ENCODE measurements at places on chromosomes 1 and 21. TPM values are rescaled to one million over a fixed set of nuclear protein-coding genes. Genes with fewer than 3 reads are reported as not detected.

The C1orf185 gene
- not detected for polyA plus RNA-seq

The GUCA2A gene
- not detected for polyA plus RNA-seq

The SAMSN1 gene
- 20.9 TPM for polyA plus RNA-seq

DNA sequence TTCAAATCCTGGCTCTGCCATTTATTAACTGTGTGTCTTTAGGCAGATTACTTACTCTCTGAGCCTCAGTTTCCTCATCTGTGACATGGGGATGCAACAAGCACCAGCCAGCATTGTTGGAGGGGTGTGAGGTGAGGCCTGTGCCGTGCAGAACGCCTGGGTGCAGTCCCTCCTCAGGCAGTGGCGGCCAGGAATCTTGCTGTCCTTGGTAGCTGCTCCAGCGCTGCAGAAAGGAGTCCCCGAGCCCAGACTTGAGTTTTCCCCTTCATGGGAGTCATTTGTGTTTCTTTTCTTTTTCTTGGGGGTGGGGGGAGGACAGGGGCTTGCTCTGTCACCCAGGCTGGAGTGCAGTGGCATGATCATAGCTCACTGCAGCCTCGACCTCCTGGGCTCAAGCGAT, 46.6 kb downstream of the DISP3 start:
- H3K27me3 ChIP-seq = no peaks in the 10 kb centered on the region
- no peak for DNase-seq
- no peak overlapping the region for H3K27ac ChIP-seq
- H3K36me3 ChIP-seq = no peaks in the 10 kb centered on the region

DNA sequence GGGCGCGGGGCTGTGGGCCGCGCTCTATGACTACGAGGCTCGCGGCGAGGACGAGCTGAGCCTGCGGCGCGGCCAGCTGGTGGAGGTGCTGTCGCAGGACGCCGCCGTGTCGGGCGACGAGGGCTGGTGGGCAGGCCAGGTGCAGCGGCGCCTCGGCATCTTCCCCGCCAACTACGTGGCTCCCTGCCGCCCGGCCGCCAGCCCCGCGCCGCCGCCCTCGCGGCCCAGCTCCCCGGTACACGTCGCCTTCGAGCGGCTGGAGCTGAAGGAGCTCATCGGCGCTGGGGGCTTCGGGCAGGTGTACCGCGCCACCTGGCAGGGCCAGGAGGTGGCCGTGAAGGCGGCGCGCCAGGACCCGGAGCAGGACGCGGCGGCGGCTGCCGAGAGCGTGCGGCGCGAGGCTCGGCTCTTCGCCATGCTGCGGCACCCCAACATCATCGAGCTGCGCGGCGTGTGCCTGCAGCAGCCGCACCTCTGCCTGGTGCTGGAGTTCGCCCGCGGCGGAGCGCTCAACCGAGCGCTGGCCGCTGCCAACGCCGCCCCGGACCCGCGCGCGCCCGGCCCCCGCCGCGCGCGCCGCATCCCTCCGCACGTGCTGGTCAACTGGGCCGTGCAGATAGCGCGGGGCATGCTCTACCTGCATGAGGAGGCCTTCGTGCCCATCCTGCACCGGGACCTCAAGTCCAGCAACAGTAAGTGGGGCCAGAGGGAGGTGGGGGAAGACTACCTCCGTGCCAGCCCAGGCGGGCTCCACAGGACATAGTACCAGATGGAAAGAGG, 808 bp downstream of the MAP3K21 start:
- no peak for DNase-seq
- no peak overlapping the region for H3K27ac ChIP-seq
- H3K27me3 ChIP-seq = peaks cover 16% of the 10 kb centered on the region
- no peaks in the 10 kb centered on the region for H3K36me3 ChIP-seq

- H3K27ac ChIP-seq = no peak overlapping the region
- H3K4me1 ChIP-seq = no peaks in the 10 kb centered on the region
- H3K27me3 ChIP-seq = no peaks in the 10 kb centered on the region
- DNase-seq = no peak
- H3K4me3 ChIP-seq = no peak overlapping the region
Observed at GRCh38 chr21:26098772-26099397, 71.7 kb downstream of the APP start.

DNA sequence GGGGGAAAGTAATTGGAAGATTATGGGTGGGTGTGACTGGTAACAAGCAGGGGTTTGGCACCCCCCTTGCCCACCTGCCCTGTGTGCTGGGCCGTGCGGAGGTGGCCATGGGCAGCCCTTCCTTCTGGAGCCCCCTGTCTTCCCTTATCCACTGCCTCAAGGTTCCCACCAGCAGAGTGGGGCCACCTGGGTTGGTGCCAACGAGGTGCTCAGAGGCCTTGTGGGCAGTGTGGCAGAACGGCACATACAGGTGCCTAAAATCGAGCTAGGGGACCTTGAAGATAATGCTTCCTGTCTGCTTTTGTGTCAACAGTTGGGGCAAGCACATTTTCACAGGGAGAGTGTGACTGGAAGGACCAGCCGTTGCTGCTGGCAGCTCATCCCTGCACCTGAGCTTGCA, 161.8 kb downstream of the PCBP3 start:
- H3K27ac ChIP-seq = no peak overlapping the region
- no peaks in the 10 kb centered on the region for H3K27me3 ChIP-seq
- H3K4me1 ChIP-seq = no peaks in the 10 kb centered on the region
- DNase-seq = no peak
- no peaks in the 10 kb centered on the region for H3K36me3 ChIP-seq

DNA sequence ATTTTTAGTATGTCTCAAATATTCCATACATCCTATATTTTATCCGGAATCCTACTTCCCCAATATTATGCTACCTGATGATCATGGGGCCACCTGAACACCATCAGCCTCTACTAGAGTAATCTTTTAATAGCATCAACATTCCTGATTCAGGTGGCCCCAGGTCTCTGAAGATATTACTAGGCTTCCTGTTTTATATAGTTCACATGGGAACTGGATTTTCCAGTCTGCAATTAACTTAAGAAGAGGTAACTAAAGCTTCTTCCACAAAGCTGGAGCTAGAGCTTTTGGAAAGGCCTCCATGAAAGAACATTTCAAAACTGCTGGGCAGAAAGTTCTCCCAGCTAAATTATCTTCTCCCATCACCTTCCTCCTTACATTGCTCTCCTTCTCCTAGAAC, 72.3 kb upstream of the ADAM30 start:
- H3K36me3 ChIP-seq = peaks cover 85% of the 10 kb centered on the region
- H3K4me1 ChIP-seq = peaks cover 4% of the 10 kb centered on the region
- H3K4me3 ChIP-seq = no peak overlapping the region
